Activated T-cell treated with anti-CD3 and anti-CD28 coated beads, Interleukin-2, amount 50 U/mL, for 1 hour (primary cell): ENCODE measurements at places on chromosomes 13 and 19.
A peak's percentile ranks its signal among the peaks of the same experiment; 100 is the strongest.

DNA sequence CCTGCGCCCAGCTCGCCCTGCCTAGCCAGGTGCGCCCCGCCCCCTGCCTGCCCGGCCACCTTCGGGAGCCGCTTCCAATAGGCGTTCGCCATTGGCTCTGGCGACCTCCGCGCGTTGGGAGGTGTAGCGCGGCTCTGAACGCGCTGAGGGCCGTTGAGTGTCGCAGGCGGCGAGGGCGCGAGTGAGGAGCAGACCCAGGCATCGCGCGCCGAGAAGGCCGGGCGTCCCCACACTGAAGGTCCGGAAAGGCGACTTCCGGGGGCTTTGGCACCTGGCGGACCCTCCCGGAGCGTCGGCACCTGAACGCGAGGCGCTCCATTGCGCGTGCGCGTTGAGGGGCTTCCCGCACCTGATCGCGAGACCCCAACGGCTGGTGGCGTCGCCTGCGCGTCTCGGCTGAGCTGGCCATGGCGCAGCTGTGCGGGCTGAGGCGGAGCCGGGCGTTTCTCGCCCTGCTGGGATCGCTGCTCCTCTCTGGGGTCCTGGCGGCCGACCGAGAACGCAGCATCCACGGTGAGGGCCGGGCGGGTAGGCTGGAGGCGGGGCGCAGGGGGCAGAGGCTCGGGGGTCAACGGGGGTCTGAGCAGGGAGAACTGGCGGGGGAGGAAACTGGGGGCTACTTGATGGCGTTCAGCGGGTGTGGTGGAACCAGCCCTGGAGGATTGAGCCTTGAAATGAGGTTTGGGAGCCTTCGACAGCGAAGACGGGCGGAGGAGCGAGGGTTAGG, at the start of gene SPINT2:
Gene SPINT2 (plus strand): TSS at position 88 of the 727 bp plus-strand sequence. CDS start 320 bp downstream, at position 408.
- no peak for DNase-seq

- no peak for DNase-seq
Measured at GRCh38 chr19:5897189-5897969, 6.2 kb downstream of the NDUFA11 start.

DNA sequence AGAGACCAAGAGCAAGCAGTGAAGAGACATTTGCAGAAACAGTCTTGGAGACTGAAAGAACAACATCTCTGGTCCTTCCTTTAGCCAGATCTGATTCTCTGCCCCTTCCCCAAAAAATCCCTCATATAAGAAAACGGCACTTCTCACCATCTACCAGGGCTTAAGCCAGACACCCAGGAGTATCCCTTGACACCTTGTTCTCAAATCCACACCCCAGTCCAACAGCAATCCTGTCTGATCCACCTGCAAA, 1.7 kb upstream of the PLEKHG2 start:
- no peak for DNase-seq

- no peak for DNase-seq
Measured at GRCh38 chr13:97342136-97342535, 91.8 kb upstream of the RAP2A start.

GRCh38 chr13:107271227-107271626, 703.3 kb upstream of the ARGLU1 start:
- DNase-seq, result no peak

- DNase-seq, result no peak
Measured at GRCh38 chr19:2668175-2668763, 34.2 kb downstream of the GNG7 start.

GRCh38 chr13:40161931-40162330, 504.5 kb downstream of the FOXO1 start:
- no peak for DNase-seq

DNA sequence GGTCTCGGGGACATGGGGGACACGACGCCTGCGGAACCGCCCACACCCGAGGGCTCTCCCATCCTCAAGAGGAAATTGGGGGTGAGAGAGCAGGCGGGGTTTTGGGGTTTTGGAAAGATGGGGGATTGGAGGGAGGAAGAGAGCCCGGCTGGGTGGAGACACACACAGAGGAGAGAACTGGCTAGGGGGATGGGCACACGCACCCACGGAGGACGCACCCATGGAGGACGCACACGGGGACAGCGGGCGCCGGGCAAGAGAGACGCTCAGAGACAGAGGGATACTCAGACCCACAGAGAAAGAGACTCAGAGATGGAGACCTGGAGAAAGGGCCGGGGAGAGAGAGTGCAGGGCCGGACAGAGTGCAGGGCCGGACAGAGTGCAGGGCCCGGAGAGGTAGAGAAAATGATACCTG, 52.1 kb downstream of the MAP4K1 start:
- no peak for DNase-seq

DNA sequence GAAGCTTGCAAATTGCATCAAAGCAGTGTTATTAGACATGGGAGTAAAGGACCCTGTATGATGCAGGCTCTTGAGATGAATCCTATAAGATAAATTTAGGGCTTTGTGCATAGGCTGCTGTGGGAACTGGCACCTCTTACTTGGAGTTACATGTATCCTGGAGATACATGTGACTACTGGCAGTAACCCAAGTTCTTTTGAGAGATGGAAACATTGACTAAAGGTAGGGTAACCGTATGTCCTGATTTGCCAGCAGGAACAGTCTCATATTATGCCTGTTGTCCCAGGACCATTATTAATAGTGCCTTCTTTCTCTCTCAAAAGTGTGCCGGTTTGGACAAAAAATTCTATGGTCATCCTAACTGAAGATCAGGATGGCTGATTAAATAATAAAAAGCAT, 195.4 kb downstream of the LACC1 start:
- no peak for DNase-seq

GRCh38 chr19:1288833-1289685, 3.4 kb downstream of the EFNA2 start:
- no peak for DNase-seq

- no peak for DNase-seq
Measured at GRCh38 chr19:46409191-46409590, 4.2 kb downstream of the CCDC8 start.

DNA sequence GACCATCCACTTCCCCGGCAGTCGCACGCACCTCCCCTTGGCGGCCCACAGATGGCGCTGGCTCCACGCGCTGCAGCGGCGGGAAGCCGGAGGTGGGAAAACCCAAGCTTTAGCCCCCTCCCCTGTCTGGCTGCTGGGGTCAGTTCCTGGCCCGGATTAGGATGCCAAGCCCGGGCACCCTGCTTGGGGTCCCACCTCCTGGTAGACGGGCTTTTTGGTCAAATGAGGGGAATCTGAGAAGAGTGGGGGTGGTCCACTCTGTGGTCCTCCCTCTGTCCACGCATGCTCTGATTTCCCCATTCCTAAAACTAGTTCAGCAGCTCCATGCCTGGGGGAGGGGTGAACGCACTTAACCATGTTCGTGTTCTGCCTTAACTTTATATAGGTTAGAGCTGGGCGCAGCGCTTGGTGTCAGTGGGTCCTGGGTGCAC, 8.1 kb upstream of the ADGRE2 start:
- DNase-seq, result peak; percentile 32

DNA sequence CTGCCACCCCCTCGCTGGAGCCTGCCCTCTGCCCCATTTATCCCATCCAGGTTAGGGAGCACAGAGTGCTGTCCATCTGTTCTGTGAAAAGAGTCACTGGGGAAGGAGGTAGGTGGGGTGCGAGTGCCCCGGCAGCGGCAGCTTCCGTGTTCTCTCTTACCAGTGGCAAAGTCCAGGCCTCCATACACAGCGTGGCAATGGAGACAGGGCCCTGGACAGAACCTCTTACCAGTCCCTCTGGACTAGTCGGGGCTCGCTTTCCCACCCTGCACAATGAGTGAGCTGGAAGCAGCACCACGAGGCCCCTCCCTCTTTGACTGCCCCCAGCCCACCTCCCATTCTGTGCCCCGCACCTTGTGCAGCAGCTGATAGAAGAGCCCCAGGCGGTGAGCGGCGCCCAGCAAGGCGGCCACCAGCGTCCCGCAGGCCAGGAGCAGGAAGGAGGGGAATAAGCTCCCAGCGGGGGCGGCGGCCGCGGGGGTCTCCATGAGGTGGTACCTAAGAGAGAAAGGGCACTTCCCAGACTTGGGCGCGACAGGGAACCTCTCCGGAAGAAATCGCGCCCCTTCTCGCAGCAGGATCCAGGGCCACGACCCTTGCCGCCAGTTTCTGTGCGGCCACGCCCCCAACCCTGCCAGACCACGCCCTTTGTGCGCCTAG, 17.5 kb downstream of the SYDE1 start:
- no peak for DNase-seq

DNA sequence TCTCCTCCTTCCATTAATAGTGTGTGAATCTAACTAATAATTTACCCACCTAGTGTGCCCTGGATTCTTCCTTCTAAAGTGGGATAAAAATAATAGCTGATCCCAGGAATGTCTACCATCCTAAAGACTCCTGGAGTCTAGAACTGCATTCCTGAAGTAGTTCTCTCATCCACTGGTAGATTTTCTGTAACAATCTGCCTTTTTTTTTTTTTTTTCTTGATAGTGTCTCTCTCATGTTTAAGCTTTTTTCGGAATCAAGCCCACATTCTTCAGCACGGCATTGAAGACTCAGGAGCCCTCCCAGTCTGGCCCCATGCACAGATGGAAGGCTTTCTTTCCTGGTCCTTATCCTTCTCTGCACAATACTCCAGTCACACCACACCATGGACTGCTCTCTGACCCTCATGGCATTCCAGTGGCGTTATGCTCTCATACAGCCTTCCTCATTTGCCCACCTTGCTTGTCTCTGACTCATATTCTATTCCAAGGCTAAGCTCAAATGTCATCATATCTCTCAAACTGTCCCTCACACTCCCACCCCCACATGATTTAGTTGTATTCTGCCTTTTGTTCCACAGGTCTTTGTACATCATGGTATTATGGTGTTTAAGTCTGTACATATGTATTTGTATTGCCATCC, 68.7 kb upstream of the FRY start:
- DNase-seq, result no peak

- DNase-seq, result peak; percentile 42
Measured at GRCh38 chr19:38869160-38869835, 8.8 kb downstream of the RINL start.

DNA sequence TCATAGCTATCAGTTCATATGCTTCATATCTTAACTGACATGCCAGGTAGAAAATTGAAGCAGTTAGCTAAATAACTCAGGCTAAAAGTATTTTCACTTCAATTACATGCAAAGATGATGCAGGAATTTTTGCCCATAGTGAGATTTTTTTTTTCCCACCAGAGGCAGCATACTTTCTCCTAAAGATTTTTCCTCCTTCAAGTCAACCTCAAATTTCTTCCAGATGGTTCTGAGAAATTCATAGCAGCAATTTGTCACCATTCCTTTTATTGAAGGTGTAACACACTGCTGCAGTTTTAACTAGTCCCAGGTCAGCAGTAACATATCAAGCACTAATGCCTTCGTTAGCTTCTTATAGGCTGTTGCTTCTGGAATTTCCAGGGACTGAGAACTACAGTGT, 141.9 kb downstream of the SUCLA2 start:
- DNase-seq, result no peak

DNA sequence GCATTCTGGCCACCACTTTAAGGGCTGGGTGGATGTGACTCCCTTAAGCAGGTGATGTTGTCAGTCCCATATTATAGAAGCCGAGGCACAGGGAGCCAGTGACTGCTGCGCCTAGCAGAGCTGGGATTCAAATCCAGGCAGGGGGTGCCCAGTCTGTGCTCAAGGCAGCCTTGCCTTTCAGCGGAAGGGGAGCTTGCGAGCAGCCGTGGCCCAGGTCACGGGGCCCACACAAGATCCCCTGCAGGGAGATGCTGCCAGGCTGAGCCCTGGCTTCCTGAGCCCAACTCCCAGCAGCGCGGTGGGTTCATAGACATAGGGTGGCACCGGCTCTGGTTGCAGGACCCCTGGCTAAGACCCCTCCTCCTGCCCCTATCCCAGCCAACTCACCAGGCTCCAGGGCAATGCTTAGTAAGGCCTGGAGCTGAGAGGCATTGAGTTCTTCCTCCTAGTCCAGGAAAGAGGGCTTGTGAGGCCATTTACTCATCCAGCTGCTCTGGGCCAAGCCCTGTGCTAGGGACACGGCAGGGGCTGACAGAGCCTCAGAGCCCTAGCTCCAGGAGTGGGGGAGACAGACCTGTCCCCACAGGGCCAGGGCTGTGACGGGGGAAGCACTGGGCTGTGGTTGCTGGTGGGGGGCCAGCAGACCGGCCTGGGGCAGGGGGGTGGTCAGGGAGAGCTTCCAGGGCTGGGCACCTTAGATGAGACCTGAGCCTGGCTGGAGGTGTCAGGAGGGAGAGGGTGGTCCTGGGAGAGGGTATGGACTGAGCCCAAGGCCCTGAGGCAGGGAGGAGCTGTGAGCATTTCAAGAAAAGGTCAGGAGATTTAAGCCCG, 9.6 kb downstream of the CAPN12 start:
- DNase-seq, result peak; percentile 52

- DNase-seq, result peak; percentile 29
Measured at GRCh38 chr13:45847554-45848224, 3.9 kb downstream of the SIAH3 start.

- no peak for DNase-seq
Measured at GRCh38 chr19:45128146-45128545, 32.6 kb downstream of the NKPD1 start.

GRCh38 chr13:114064450-114065140, 67.8 kb downstream of the RASA3 start:
- DNase-seq, result no peak

- no peak for DNase-seq
Measured at GRCh38 chr13:29175250-29175873, 355.2 kb downstream of the MTUS2 start.

- no peak for DNase-seq
Measured at GRCh38 chr19:35868823-35869326, 501 bp downstream of the APLP1 start.

DNA sequence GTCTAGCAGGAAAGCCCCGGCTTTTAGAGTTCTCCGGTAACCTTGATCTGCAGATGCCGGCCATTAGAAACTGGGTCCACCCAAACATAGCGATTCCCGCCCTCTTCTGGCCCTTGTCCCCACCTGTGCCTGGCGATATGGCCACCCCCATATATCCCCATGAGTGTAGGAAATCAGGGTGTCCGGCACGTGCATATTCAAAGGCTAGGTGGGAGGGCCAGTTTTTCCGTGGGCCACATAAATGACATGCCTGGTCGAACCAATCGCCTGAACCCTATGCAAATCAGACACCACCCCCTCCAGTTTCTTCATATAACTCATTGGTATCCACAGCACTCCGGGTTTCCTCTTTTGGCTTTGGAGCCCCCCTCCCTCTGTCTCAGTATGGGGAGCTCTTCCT, 37.4 kb downstream of the ERICH4 start:
- DNase-seq, result no peak

DNA sequence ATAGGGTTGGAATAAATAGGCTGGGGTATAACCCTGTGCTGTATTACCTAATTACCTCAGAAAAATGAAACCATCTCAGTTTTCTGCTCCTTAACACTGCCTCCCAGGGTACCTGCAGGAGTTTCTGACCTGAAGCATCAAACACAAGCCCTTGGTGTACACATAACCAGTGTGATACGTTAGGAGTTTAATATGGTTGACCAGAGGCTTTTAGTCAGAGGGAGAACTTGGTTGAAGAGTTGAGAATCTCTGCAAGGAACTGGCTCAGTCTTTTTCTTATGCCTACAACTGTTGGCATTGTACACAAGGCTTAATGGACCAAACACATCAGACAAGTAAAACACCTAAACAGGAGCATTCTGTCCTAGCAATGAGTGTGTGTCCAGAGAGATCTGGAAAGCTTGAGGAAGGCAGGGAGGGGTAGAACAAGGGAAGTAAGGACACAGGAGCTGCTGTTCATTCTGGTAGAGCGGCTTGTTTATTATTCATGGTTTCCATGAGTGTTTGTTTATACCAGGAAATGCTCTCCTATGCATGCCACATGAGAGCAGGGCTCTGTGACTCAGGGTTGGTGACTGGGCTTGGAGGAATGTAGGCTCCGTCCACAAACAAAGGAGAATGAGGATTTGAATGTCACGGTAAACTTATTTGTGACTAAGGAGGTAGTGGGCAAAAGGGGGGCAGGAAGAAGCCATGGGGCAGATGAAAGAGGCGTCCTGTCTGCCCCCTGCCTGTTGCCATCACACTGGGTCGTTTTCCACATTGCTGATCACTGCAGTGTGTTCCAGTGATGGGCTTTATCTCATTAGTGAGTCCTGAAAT, 11.9 kb upstream of the SPATA13 start:
- DNase-seq, result no peak
